CD4-positive, alpha-beta T cell treated with Interleukin-1 beta for 1 hour (primary cell): ENCODE measurements at places on chromosomes 3 and 15.

- no peak for DNase-seq
These were observed 106.3 kb upstream of the SPATA12 start for GRCh38 chr3:56954125-56954524.

GRCh38 chr15:55738715-55739114, 4.2 kb downstream of the PRTG start:
- no peak for DNase-seq

DNA sequence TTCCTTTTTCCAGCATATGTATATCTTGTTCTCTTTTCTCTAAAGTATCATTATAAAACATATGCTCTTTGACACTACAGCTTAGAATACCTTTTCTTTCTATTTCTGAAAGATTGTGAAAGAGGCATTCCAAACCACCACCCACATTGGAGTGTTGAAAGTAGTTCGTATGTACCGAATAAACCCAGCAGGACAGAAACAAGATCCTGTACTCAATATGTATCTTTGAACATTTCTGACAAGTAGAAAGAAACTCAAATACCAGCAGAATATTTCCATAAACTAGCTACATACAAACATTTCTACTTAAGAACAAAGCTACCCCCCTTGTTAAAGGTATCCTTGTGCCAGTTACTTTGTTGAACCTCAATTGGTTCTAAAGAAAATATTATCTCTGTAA, 415.3 kb upstream of the ALCAM start:
- DNase-seq, result no peak

GRCh38 chr3:10421996-10422395, 83.4 kb downstream of the ATP2B2 start:
- DNase-seq, result no peak

DNA sequence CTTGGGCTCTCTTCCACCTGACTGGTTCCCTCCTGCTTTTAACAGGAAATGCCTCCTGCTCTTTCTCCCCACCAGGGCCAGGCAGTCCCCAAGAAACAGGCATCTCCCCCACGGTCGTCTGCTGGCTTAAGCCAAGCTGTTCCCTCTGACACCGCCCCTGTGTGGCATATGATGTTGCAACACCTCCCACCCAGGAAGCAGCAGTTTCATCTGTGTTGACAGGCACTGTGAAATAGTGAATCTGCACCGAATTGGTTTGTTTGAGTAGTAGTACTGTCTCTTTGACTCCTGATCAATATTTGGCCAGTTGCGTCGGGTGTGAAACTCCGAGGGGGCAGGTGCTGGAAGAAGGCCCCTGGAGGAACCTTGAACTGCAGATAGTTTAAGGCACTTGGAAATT, 188.8 kb downstream of the FEZF2 start:
- DNase-seq, result no peak

- DNase-seq, result no peak
These were observed 53.0 kb downstream of the LYSMD4 start for GRCh38 chr15:99680276-99680675.

DNA sequence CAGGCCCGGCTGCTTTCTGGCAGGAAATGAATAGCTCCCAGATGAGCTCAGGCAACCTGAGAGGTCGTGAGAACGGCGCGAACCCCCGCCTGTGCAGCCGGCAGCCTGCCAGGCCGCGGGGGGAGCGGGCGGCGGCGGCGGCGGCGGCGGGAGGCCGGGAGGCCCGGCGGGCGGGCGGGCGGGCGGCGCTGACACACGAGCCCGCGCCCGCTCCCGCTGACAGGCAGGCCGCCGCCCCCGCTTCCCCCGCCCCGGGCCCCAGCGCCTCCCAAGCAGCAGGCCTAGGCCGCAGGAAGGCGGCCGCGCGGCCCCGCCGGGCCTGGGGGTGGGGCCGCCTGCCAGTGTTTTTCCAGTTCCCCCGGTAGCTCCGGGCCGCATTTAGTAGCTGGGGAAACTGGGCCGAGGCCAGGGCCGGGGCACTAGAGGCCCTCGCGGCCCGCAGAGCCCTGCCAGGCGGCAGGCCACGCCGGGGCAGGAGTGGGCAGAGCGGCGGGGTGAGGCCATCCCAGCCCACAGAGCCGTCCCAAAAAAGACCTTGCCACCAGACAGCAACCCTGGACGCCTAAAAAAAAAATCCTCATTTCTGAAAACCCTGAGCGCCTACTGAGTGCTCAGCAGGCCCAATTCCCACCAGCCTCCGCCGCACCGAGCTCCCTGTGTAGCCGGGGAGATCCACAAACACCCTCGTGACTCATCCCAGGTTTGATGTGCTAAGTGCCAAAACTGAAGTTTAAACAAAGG, 5.6 kb downstream of the HES1 start:
- DNase-seq, result peak; percentile 33

DNA sequence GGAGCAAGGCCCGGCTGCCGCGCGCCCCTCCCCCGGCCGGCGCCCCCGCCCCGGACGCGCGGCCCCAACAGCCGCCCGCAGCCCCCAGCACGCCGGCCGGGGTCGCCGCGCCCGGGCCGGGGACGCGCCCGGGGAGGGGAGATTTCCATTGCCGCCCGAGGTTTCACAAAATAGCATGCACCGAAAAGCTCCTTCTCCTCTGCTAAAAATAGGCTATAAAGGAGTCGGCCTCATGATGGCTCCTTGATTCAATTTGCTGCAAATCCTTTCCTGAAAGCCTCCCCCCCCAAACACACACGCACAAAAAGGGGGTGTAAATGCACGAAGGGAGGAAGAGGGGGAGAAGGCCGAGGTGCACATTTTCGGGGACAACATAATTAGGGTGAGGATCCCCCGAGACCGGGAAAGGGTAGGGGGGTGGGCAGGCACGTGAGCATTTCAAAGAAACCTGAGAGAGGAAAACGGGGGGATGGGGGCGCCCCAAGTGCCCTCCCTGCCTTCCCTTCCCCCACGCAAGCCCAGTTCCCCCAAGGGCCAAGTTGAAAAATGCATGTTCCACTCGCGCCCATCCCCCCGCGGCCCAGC, 734 bp downstream of the TBL1XR1 start:
- DNase-seq, result peak; percentile 51

GRCh38 chr3:146274833-146275232, 23.9 kb upstream of the PLSCR4 start:
- DNase-seq, result no peak

DNA sequence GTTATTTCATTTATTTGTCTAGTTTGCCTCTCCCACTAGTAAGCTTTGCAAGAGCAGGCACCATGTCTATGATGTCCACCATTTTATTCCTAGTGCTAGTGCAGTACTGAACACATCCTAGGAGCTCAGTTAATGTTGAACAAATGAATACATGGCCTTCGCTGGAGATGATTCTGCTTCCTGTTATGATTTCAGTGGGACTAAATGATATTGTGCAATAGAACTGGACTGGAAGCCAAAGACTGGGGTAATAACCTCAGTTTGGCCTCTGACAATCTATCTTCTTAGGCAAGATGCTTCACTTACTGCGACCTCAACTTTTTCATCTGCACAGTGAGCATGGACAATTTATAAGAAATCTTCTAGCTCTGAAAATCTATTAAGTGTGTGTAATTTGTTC, 191.3 kb downstream of the ADAMTSL3 start:
- no peak for DNase-seq

- no peak for DNase-seq
These were observed 26.9 kb upstream of the ZNF280D start for GRCh38 chr15:56760186-56760585.

- no peak for DNase-seq
These were observed 5.4 kb downstream of the UBE2E1 start for GRCh38 chr3:23811185-23811527.

DNA sequence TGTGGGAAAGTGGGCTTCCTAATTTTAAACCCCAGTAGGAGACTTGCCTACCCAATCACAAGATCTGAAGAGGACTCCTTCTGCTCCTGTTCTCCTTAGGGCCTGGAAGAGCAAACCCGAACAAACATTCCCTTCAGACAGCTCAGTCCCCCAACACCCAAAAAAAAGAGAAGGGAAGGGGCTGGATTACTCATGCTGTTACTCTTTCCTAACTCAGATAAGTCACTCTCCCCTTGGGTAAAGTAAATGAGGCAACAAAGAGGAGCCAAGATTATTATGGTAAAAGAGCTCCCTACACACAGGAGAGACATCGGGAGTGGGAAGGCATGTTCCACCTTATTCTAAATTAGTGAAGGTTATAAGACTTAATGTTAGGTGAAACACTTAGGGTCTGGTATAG, 18.1 kb upstream of the LEKR1 start:
- no peak for DNase-seq

GRCh38 chr3:107753494-107753893, 230.7 kb downstream of the BBX start:
- peak; percentile 1 for DNase-seq

DNA sequence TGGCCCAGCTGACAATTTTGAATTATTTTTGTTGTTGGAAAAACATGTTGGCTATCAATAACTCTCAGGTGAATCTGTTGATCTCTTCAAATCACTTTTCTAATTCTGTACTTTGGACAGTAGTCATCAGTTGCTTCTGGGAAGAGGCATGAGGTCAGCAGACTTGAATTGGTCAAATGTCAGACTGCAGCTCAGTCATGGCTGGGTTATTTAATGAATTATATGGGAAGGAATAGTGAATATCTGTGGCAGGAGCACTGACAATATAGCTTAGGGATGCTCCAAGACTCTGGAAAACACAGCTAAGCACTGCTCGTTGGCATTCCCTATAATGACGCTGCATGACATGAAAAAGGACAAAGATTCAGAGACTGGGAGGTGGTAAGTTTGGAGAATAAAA, 98.8 kb upstream of the GAP43 start:
- no peak for DNase-seq

DNA sequence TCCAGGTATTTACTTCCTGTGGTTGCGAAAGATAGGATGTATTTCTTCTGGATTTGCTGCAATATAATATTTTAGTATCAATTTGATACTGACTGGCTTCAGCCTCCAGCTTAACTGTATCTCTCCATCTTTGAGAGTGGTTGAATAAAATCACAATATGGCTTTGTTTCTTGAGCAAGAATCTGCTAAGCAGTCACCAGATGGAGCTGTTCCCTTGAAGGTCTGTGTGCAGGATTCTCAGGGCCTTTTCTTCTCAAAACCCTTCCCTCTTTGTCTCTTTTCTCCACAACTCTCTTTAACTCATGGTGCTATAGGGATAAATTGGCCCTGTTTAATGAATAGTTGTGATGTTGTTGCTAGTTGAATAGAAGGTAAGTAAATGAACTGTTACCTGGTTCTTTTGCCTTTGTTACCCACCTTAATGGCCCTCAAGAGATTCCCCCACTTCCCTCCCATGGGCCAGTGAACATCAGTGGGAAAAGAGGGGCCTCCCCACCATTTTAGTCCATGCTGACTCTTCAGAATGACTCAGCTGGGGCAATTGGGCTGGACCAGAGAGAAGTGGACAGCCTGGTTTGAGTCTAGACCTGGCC, 34.8 kb upstream of the RAB6B start:
- no peak for DNase-seq

DNA sequence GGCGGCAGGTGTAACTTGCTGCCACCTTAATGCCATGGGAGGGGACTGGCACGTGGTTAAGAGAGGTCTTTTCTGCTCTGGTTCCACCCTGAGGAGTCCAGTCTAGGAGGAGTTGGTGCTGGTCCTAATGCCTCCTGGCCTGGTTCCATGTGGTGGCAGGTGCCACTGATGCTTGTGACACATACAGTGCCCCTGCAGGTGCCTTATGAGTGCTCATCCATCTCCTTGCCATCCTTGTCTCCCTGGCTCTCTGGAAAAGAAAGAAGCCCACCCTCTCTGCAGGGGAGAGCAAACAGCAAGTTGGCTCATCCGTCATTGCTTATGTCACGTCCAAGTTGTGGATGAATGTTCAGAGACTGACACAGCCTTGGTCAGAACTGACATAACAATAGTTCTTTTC, 175.8 kb upstream of the DPH6 start:
- DNase-seq, result no peak

- no peak for DNase-seq
These were observed 329.3 kb upstream of the THBS1 start for GRCh38 chr15:39251413-39252133.

- DNase-seq, result no peak
These were observed 14.6 kb upstream of the GRIP2 start for GRCh38 chr3:14554715-14555114.

- DNase-seq, result no peak
These were observed 15.8 kb upstream of the EPHB3 start for GRCh38 chr3:184545769-184546168.

- DNase-seq, result no peak
These were observed 102.9 kb downstream of the LRRN1 start for GRCh38 chr3:3902161-3902560.

GRCh38 chr3:106034313-106034712, 165.5 kb upstream of the CBLB start:
- DNase-seq, result no peak

DNA sequence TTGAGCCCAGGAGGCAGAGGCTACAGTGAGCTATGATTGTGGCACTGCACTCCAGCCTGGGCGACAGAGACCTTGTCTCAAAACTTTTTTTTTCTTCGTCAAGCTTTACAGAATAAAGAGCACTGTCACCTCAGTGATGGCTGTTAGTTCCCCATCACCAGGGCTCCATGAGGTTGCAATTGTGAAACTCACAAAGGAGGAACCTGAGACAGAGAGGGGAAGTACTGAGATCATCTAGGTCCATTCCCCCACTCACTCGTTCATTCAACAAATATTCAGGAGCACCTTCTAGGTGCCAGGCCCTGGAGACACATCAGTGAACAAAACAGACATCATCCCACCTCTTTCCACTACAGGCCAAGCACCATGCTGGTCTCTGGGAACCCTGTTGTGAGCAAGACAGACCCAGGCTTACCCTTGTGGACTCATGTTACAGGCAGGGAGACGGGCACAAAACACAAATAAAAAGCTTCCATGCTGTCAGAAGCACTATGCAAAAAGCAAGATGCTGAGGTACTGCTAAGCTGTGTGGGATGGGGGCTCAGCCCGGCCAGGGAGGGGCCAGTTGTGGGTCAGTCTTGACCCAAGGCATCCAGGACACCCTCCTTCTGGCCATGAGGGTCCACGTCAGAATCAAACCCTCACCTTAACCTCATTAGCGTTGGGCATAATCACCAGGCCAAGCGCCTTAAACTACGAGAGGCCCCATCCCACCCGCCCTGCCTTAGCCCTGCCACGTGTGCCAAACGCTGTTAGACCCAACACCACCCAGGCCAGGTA, 2.1 kb upstream of the RHO start:
- DNase-seq, result peak; percentile 68

GRCh38 chr3:197613199-197613598, 57.4 kb upstream of the BDH1 start:
- peak; percentile 58 for DNase-seq

DNA sequence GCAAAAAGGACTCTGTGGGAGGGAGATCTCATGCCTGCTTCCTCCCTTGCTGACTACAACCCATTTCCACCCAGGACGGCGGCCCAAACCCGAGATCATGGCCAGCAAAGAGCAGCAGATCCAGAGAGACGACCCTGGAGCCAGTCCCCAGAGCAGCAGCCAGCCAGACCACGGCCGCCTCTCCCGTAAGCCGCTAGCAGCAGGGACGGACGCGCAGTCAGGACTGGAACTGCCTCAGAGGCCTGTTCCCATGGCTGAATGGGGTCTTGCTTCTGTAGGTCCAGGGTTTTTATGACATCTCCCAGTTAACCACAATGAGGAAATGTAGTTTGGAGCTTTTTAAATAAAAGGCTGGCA, 67.2 kb downstream of the BOC start:
- DNase-seq, result no peak

GRCh38 chr3:128784232-128784631, 58.2 kb downstream of the RAB7A start:
- peak; percentile 57 for DNase-seq
